ENCODE measurements at places on chromosomes 5 and 9.

DNA sequence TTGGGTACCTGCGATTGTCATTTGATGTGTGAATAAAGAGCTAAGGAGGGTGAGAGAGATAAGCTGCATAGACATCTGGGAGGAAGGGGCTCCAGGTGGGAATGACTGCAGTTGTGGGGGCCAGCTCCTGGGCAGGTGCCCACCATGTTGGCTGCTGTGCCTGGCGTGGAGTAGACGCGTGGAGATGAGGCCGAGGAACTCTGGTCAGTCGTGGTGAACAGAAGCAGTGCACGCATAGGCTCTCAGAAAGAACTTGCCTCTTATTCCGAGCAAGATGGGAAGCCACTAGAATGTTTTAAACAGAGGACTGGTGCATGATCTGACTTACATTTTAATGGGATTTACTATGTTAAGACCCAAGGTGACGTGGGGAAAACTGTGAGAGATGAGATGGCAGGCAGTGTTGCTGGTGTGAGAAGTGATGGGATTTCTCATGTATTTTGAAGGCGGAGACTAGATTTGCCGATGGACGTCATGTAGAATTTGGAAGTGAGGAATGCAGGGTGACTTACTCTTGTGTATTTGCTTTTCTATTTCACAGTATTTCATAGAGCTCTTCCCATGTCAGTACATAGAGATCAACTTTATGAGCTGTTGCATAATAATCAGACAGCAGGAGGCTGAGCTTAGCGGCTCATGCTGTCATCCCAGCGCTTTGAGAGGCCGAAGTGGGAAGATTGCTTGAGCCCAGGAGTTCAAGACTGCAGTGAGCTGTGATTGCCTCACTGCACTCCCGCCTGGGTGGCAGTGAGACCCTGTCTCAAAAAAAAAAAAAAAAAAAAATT lies 71.1 kb downstream of the EHMT1 start:
- DNase-seq, result no peak

GRCh38 chr5:157222506-157223230 lies 42.0 kb downstream of the ITK start:
- no peak for DNase-seq

- DNase-seq, result no peak
Observed at GRCh38 chr5:143521141-143521540, 117.7 kb upstream of the NR3C1 start.

DNA sequence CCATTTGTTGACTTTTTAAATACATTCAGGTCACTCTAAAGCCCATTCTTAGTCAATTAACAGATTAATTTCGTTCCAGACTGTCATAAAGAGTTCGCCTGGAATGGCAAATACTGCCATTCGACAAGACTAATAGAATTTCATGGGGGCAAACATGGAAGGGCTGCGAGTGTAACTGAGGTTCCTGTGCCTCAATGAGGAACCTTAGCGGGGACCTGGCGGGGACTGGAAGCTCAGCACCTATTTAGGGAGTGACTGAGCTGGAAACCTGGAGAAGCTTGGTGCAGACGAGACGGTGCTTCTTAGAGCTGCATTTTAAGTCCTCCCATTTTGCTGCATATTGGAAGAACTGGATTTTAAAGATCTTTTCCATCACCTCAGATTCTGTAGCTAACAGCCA lies 3.4 kb downstream of the VCAN start:
- no peak for DNase-seq

DNA sequence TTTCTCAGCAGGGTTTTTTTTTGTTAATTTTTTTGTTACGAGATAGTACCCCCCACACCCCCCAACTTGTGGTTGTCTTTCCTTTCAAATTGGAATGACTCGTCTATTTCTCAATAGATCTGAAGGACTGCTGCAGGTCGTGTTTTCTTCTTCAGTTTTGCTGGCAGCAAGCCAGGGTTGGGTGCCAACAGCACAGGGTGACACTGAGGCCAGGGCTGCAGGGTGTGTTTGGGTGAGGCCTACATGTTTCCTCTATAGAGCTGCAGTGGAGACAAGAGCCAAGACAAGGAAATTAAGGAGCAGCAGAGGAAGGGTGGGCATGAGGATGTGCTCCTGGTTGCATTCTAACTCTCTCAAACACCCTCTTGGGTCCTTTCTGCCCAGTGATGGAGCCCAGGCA lies 52.2 kb downstream of the NXNL2 start:
- no peak for DNase-seq

All from NCI-H146 (cell line).